ENCODE measurements at places on chromosomes 7 and 10.

- DNase-seq, result no peak
Observed at GRCh38 chr7:20435305-20435704, 104.6 kb downstream of the ITGB8 start.

DNA sequence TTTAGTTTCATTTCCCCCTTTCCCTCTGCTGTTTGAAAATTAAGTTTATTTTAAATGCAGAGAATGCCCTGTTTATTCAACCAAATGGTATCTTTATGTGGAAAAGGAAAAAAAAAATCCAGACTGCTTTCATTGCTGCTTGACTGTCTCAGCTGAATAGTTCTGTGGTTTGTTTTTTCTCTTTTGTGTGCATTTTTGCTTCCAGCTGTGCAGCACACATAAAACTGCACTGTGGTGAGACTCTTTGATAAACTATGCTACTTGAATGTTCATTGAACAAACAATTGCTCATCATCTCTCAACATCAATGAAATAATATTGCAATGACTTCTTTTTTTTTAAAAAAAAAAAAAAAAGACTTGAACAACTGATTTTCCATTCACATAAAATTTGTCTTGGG is 78.6 kb upstream of the GLI3 start:
- DNase-seq, result no peak

DNA sequence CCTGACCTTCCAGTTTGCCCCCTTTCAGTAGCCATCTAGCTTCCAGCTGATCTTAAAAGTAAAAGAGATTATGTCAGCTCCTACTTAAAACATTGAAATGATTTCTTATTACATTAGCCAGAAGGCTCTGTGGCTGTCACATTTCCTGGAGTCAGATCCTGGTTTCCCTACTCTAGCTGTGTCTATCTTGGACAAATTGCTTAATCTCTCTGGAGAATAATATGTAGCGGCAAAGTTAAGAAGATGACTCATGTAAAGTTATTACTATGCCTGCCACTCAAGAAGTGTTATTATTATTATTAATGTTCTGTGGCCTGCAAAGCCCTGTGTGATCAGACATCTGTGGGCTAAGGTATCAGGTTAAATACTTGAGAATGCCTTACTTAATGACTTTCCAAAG is 107.2 kb downstream of the RUNDC3B start:
- no peak for DNase-seq

- DNase-seq, result no peak
Observed at GRCh38 chr7:131533151-131533559, 23.3 kb downstream of the PODXL start.

- DNase-seq, result no peak
Observed at GRCh38 chr10:122010405-122011050, 21.6 kb downstream of the TACC2 start.

GRCh38 chr10:124508070-124508667 is 46.5 kb downstream of the LHPP start:
- DNase-seq, result no peak

GRCh38 chr7:82521906-82522445 is 78.4 kb upstream of the CACNA2D1 start:
- DNase-seq, result no peak

- no peak for DNase-seq
Observed at GRCh38 chr10:1085258-1085657, 29.1 kb downstream of the WDR37 start.
